ENCODE measurements at places on chromosomes 12 and 14.

GRCh38 chr12:75097003-75097402 is 112.6 kb downstream of the KCNC2 start:
- no peaks in the 10 kb centered on the region for H3K36me3 ChIP-seq
- no peak for DNase-seq
- no peak overlapping the region for H3K27ac ChIP-seq
- no peaks in the 10 kb centered on the region for H3K4me1 ChIP-seq

DNA sequence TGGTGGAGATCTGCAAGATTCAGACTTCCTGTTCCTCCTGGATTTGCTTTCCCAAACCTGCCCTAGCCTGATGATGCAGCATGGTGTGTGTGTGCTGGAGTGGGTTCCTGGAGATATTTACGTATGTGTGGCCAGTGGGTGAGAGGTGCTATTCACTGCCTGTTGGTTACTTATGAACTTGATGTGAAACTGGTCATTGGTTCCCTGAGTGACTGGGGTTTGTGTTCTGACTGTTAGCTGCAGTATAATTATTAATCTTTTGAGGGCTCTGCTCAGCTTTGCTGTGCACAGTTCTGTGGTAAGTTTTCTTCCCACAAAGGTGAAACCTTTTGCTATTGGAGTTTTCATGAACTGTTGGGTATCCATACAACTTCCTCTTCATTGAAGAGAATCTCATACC is 541.8 kb upstream of the FBXO33 start:
- H3K4me1 ChIP-seq = no peaks in the 10 kb centered on the region
- H3K27me3 ChIP-seq = no peaks in the 10 kb centered on the region
- no peaks in the 10 kb centered on the region for H3K36me3 ChIP-seq
- no peak overlapping the region for H3K27ac ChIP-seq
- no peak overlapping the region for H3K4me3 ChIP-seq

DNA sequence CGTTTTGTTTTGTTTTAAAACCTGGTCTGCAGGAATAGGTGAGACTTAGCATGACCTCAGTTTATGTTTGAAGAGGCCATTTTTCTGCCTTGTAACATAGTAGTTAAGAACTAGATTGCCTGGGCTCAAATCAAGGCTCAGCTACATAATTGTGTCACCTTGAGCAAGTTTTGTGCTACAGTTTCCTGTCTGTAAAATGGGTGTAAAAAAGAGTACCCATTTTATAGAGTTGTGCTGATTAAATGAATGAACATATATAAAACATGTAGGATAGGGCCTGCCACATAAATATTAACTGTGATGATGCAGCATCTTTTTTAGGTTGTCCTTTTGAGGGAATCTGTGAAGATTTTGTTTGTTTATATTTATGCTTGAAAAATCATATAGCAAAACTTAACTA is 7.2 kb downstream of the WNK1 start:
- peak overlapping the region; percentile 41 for H3K27ac ChIP-seq
- H3K36me3 ChIP-seq = peaks cover 23% of the 10 kb centered on the region
- peaks cover 16% of the 10 kb centered on the region for H3K4me1 ChIP-seq
- peak overlapping the region; percentile 12 for H3K4me3 ChIP-seq
- DNase-seq = no peak

DNA sequence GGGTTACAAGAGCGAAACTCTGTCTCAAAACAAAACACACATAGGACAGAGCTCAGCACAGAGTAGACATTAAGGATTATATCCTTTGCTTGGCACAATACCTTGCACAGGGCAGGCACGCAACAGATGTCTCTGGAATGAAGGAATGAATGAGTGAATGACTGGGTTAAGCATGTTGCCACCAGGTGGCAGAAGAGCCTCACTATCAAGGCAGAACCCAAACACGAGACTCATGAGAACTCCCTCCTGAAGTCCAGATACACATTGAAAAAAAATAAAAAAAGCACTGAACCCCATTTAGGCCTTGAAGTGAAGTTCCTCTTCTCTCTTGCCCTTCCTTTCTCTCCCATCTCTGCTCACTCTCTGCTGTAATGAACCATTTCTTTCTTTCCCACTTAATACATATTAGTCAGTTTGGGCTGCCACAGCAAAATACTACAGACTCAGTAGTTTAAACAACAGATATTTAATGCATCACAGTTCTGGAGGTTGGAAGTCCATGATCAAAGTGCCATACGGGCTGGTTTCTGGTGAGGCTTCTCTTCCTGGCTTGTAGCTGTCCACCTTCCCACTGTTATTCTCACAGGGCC is 26.6 kb upstream of the LTA4H start:
- no peak overlapping the region for H3K4me3 ChIP-seq
- peaks cover 18% of the 10 kb centered on the region for H3K4me1 ChIP-seq
- H3K27ac ChIP-seq = peak overlapping the region; percentile 82

GRCh38 chr12:66398931-66399910 is 96.9 kb downstream of the HELB start:
- no peaks in the 10 kb centered on the region for H3K36me3 ChIP-seq
- H3K4me1 ChIP-seq = peaks cover under 1% of the 10 kb centered on the region
- H3K27ac ChIP-seq = no peak overlapping the region
- peaks cover 33% of the 10 kb centered on the region for H3K27me3 ChIP-seq
- H3K4me3 ChIP-seq = no peak overlapping the region

DNA sequence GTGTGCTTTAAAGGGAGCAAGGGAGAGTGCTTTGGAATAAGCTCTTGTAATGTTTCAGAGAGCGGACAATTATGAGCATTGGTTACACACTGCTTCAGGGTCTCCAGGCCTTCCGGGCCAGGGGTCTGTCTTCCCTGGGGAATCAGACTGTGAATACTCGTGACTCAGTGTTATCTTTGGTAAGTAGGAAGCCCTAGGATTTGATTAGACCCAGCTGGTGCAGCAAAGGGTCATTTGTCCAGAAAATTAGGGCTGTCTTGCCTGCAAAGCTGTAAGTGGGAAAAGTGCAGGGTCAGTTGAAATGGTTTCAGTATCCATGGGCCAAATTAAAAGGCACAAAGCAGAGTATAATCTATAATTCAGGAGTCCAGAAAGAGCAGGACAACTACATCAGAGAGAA is 475.6 kb downstream of the MED13L start:
- H3K4me3 ChIP-seq = no peak overlapping the region
- no peak for DNase-seq
- H3K27me3 ChIP-seq = no peaks in the 10 kb centered on the region
- H3K4me1 ChIP-seq = no peaks in the 10 kb centered on the region

- peaks cover 14% of the 10 kb centered on the region for H3K4me1 ChIP-seq
- no peak overlapping the region for H3K4me3 ChIP-seq
- H3K27ac ChIP-seq = peak overlapping the region; percentile 90
- DNase-seq = no peak
Measured at GRCh38 chr14:24179294-24179960, 7.5 kb downstream of the REC8 start.

DNA sequence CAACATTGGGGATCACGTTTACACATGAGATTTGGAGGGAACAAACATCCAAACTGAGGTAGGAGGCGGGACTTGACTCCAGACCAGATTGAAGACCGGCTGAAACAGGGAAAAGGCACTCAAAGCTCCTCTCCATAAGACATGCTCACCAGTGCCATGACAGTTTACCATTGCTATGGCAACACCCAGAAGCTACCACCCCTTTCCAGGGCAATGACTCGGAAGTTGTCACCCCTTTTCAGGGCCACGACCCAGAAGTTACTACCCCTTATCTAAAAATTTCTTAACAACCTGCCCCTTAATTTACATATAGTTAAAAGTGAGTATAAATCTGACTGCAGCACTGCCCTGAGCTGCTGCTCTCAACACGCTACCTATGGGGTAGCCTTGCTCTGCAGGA is 34.1 kb downstream of the TMEM233 start:
- no peaks in the 10 kb centered on the region for H3K4me1 ChIP-seq
- peaks cover 77% of the 10 kb centered on the region for H3K27me3 ChIP-seq
- H3K4me3 ChIP-seq = no peak overlapping the region
- DNase-seq = no peak
- H3K27ac ChIP-seq = no peak overlapping the region

GRCh38 chr12:124388038-124388671 is 93.3 kb downstream of the RFLNA start:
- peak overlapping the region; percentile 86 for H3K27ac ChIP-seq
- H3K4me3 ChIP-seq = peak overlapping the region; percentile 55
- peaks cover 20% of the 10 kb centered on the region for H3K36me3 ChIP-seq
- DNase-seq = no peak
- H3K4me1 ChIP-seq = peaks cover 14% of the 10 kb centered on the region
- H3K27me3 ChIP-seq = no peaks in the 10 kb centered on the region

DNA sequence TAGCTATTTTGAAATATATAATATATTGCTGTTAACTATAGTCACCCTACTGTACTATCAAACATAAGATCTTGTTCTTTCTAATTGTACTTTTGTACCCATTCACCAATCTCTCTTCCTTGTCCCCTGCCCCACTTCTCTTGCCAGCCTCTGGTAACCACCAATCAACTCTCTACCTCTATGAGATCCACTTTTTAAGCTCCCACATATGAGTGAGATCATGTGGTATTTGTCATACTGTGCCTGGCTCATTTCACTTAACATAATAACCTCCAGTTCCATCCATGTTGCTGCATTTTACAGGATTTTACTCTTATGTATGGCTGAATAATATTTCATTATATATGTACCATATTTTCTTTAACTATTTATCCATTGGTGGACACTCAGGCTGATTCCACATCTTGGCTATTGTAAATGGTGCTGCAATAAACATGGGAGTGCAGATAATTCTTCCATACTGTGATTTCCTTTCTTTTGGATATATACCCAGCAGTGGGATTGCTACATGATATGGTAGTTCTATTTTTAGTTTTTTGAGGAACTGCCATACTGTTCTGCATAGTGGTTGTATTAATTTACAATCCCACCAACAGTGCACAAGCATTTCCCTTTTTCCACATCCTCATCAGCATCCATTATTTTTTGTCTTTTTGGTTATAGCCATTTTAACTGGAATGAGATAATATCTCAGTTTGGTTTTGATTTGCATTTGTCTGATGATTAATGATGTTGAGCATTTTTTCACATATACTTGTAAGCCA is 33.5 kb upstream of the SPIC start:
- H3K27ac ChIP-seq = no peak overlapping the region
- no peak for DNase-seq
- H3K27me3 ChIP-seq = no peaks in the 10 kb centered on the region

DNA sequence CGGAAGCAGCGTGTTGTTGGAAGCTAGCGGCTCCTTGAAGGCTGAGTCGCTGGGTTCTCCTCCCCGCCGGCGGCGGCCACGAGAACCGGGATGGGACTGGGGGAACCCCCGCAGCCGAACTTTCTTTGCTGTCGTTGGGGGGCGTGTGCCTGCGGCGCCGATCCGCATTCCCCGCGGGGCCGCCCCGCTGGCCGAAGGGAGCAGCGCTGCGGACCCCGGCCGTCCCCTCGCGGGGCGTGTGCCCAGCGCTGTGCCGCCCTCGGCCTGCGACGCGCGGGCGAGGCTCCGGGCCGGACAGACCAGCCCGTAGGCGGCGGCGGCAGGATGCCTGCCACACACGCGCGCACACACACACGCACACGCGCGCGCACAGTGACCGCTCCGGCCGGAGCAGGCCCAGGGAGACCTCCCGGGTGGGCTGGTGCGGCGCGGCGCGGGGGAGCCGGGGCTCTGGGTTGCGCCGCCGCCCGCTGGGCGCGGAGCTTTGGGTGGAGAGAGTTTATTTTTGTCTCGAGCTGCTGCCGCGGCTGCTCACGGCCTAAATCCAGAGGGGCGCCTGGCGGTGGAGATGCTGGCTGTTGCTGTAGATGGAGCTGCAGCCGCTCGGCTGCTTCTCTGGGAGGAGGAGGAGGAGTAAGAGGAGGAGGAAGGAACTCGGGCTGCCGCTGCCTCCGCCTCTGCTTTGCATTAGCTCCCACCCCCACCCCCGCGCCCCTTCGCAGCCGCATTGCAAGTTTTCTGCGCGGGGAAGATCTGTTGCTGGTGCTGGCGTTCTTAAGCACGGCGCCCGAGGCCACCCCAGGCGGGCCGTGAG is at the start of gene SAMD4A:
SAMD4A (plus strand) TSS at position 719 of the 814 bp plus-strand sequence. CDS start 789 bp downstream, outside the sequence.
- peaks cover 16% of the 10 kb centered on the region for H3K36me3 ChIP-seq
- peak within 1 kb of the TSS; percentile 75 for H3K27ac ChIP-seq
- peak; percentile 39 for DNase-seq
- H3K4me1 ChIP-seq = peaks cover 7% of the 10 kb centered on the region
- H3K27me3 ChIP-seq = peaks cover 14% of the 10 kb centered on the region

GRCh38 chr14:105090493-105091053 is 25.3 kb upstream of the GPR132 start:
- DNase-seq = peak; percentile 85
- no peak overlapping the region for H3K27ac ChIP-seq
- H3K27me3 ChIP-seq = no peaks in the 10 kb centered on the region
- peaks cover 15% of the 10 kb centered on the region for H3K36me3 ChIP-seq
- H3K4me1 ChIP-seq = peaks cover 26% of the 10 kb centered on the region

DNA sequence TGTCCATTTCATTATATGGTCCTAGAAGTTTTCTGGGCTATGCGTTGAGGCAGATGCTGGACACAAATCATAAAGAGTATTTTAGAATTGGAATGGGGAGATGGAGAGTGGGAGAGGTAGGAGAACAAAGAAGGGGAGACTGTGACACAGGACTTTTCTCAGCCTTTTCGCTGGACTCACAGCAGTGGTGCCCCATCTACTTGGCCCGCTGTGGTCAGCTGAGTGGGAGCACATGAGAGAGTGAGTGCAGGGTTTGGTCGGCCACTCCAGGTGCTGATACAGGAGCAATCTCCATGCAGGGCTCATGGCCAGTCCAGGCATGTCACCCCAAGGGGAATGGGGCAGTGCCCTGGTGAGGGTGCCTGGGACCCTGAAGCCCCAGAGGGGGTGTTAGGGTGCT is 109.0 kb downstream of the MYRFL start:
- H3K4me1 ChIP-seq = no peaks in the 10 kb centered on the region
- H3K4me3 ChIP-seq = no peak overlapping the region
- no peaks in the 10 kb centered on the region for H3K36me3 ChIP-seq
- H3K27ac ChIP-seq = no peak overlapping the region
- no peak for DNase-seq
- H3K27me3 ChIP-seq = peaks cover 18% of the 10 kb centered on the region

DNA sequence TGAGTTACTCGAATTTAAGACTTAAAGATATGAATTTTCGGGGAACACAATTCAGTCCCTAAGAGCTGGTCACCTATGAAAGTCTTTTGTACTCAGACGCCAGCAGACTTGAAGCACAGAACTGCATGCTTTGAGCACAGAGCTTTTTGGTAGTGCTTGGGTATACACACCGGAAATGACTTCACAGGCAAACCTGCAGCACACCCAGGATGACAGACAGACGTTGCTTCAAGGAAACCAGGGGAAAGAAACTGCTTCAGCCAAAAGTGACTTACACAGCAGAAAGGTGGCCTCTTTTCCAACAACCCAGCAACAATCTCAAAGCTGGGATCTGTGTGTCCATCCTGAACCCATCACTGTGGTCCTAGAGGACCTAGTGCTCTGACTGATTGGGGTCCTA is 975.1 kb downstream of the AACS start:
- no peak overlapping the region for H3K27ac ChIP-seq
- peaks cover 3% of the 10 kb centered on the region for H3K36me3 ChIP-seq
- no peaks in the 10 kb centered on the region for H3K4me1 ChIP-seq
- no peaks in the 10 kb centered on the region for H3K27me3 ChIP-seq
- H3K4me3 ChIP-seq = no peak overlapping the region
- no peak for DNase-seq
